ENCODE measurements at places on chromosomes 1 and 21.

DNA sequence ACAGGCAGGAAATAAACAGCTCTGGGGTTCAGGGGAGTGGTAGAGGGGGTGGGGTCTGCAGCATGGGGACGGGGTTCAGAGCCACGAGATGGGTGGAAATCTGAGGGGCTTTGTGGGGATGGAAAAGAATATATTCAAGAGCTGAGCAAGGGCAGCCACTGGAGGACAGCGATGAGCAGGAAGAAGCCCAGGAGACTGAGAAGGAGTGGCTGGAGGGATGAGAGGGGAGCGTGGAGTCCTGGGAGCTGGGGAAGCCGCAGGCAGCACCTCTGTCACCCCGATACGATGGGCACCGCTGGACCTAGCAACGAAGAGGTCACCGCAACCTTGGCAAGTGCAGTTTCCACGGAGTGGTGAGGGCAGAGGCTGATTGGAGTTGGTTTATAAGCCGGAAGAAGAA lies 10.0 kb upstream of the KCNAB2 start:
- DNase-seq: no peak

GRCh38 chr1:193355178-193355577 lies 168.8 kb upstream of the B3GALT2 start:
- no peak for DNase-seq

- no peak for DNase-seq
Observed at GRCh38 chr1:215109171-215109570, 26.6 kb downstream of the KCNK2 start.

DNA sequence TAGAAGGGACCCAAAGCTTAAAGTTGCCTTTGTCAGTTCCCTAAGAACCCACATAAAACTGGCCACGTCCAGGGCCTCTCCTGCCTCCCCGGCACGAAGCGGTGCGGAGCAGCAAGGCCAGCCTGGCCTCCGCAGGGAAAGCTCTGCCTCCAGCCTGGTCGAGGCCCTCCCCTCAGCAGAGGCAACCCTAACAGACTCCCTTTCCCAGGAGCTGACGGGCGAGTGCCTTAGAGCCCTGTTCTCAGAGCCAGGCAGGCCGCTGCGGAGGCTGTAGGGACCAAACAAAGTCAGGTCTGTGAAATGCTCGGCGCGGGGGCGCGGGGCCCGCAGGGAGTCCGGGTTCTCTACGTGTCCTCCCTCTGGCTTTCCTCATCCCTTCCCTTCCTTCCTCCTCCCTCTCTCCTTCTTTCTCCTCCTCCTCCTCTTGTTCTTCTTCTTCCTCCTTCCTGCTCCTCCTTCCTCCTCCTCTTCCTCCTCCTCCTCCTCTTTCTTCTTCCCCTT lies 40.7 kb downstream of the RIPK4 start:
- peak; percentile 13 for DNase-seq
